ENCODE measurements at places on chromosomes 7 and 10.

- no peak for DNase-seq
Measured at GRCh38 chr7:140586516-140586915, 54.1 kb downstream of the DENND2A start.

DNA sequence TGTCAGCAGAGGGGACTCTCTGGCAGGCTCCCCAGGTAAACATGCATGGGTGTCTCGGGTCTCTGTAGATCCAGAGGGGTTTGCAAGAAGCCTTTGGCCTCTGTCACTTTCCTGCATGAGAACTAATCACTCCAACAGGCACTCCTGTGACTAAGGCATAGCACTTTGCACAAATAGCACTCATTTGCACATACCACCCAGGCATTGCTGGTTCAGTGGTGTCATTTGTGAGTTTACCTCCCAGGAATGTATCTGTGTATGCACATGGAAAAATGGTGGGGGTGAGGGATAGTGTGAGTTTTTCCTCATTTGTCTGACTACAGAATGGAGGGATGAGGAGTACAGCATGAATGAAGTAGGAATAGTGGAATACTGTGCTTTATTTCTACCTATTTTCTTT, 39.5 kb downstream of the CNNM1 start:
- no peak for DNase-seq

DNA sequence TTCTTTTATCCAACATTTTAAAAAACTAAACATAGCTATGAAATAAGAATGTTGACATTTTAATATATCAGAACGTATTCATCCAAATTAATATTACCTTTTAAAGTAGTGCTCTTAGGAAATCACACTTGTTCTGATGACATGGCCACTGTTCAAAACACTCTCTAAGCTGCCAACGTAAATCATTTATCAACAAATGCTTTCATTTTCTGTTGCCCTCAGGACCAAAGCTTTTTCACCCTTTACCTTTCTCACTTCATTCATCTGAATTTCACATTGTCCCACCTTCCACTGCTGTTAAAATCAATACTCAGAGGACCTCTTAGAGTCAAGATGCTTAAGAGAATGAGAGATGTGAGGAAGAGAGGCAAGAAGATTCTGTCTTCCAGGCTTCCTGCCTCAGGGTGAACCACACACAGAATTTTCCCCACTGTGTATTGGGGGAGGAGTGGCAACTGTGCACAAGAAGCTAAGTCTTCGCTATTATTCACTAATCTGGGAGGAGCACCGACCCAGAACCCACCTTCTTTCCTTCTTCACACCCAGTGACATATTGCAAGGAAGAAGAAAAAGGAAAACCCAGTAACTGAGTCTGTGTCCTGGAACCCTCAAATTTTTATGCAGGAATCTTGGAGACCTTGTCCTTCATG, 21.0 kb downstream of the HIBADH start:
- no peak for DNase-seq

DNA sequence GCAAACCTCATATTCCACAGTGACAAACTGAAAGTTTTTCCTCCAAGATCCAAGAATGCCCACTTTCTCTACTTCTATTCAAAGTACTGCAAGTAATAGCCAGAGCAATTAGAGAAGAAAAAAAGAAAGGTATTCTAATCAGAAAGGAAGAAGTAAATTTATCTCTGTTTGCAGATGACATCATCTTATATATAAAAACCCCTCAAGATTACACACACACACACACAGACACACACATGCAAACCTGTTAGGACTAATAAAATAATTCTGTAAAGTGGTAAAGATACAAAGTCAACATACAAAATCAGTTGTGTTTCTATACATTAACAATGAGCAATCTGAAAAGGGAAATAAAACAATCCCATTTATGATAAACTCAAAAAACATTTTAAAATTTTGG, 44.7 kb upstream of the AASS start:
- no peak for DNase-seq

GRCh38 chr10:78921895-78922294, 146.9 kb upstream of the ZMIZ1 start:
- no peak for DNase-seq

DNA sequence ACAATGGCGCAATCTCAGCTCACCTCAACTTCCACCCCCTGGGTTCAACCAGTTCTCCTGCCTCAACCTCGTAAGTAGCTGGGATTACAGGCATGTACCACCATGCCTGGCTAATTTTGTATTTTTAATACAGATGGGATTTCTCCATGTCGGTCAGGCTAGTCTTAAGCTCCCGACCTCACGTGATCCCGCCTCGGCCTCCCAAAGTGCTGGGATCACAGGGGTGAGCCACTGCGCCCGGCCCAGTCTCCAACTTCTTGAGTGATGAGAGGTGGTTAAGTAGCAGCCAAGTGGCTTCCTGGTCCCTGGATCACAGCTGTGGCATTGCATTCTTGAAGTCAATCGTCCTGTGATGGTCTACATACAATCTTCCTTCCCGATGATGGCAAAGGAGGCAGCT, 46.1 kb upstream of the NFE2L3 start:
- no peak for DNase-seq

- DNase-seq = no peak
Measured at GRCh38 chr7:67863911-67864310, 867.3 kb downstream of the TYW1 start.

- DNase-seq = no peak
Measured at GRCh38 chr10:45373003-45373575, 927 bp upstream of the ALOX5 start.

GRCh38 chr7:2537981-2538851, 17.1 kb downstream of the BRAT1 start:
- no peak for DNase-seq

DNA sequence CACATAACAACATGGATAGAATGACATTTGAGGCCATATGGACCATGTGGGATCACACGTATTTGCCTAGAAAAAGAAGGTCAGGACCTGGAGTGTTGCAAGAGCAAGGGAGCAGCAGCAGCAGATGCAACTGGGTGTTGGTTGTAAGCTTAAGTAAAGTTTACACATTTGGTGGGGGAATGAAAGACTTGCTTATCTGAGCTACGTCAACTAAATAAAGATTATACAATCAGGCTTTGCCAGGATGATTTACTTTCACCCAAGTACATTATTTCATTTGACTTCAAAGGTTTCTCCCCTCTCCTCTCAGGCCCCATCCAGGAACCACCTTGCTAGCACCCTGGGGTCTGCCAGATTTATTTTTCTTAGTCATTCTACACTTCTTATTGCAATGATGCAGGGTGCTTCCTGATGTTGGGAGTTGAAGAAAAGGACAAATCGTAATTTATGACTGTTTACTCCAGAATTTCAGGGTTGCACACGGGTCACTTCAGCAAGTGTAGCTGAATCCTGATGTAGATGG, 591.9 kb upstream of the IGFBP3 start:
- no peak for DNase-seq

- DNase-seq = no peak
Measured at GRCh38 chr7:30090111-30090510, 44.7 kb upstream of the MTURN start.

GRCh38 chr10:121645696-121646095, 47.5 kb upstream of the FGFR2 start:
- DNase-seq = no peak

- no peak for DNase-seq
Measured at GRCh38 chr10:86770412-86770960, 14.1 kb downstream of the BMPR1A start.

DNA sequence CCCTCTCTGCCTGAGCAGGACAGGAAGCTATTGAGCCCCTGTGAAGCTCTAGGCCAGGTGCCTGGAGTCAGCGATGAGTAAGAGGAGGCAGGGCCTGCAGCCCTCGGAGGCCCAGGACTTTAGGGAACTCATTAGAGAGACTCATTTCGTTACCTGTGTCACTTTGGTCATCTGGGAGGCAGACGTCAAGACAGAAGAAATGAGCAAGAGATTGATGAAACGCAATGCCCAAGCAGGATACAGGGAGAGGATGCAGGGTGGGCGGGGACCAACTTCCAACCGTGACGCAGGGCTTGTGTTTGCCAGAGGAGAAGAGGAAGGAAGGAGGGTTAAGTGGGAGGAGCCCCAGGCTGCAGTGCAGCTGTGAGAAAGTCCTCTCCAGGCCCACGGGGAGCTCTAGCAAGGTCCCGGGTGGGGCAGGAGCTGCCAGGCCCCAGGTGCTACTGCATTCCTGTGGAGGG, 26.4 kb upstream of the GNA12 start:
- no peak for DNase-seq

GRCh38 chr7:158664406-158664805, 40.2 kb downstream of the NCAPG2 start:
- DNase-seq = no peak

All from stimulated activated CD4-positive, alpha-beta T cell treated with anti-CD3 and anti-CD28 coated beads, TNF-alpha, amount 100 ng/mL, for 4 hours (primary cell).